Astrocyte of the hippocampus (primary cell): ENCODE measurements at places on chromosomes 3 and 15.
A peak's percentile ranks its signal among the peaks of the same experiment; 100 is the strongest.

DNA sequence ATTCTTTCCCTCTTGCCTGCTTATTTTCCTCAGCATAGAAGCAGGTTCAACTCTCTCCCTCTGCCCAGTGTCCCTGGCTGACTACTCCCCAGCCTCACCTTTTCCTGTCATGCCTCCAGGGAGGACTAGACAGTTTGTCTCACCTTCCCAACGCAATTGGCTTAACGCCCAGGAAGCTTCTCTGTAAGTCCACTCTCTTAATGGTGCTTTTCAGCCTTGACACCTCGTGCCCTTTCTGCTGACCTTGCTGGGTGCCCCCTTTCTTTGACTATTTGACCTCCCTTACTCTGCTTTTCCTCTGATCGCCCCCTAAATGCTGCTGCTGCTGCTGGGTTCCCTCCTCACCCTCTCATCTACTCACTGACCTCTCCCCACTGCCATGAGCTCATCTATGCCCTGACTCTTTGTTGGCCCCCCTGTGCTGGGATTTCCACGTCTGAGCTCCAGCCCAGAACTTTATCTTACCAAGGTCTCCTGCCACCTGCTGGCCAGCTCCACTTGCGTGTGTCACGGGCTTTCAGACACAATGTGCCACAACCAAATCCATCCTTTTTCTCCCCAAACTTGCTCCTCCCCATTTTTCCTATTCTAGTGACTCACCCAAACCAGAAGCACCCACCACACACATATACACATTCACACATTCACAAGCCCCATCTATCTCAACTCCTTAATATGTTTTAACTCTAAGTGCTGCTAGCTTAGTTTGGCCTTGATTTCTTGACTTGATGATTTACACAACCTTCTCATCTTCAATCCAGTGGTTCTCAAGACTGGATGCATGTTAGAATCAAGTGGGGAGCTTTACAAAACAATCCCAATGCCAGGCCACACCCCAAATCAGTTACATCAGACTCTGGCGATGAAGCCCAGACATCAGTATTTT lies 16.6 kb downstream of the EPB42 start:
- DNase-seq = peak; percentile 77

DNA sequence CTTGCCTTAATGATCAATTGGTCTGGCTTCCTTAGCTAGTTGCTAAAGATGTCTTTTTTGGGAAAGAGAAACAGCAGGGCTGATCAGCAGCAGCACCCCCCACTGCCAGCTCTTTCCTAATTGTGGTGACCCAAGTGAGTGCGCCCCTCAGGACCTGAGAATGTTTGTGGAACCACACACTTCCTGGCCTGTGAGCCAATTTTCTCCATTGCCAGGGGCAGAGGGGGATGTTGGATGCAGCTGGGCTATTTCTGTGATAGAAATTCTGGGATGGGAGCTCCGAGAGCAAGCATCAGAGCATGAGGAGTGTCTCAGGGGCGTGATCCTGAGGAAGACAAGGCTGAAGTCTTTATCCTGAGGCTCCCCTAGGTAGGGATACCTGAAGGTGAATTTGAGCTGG lies 66.6 kb downstream of the CLDN11 start:
- DNase-seq = no peak

DNA sequence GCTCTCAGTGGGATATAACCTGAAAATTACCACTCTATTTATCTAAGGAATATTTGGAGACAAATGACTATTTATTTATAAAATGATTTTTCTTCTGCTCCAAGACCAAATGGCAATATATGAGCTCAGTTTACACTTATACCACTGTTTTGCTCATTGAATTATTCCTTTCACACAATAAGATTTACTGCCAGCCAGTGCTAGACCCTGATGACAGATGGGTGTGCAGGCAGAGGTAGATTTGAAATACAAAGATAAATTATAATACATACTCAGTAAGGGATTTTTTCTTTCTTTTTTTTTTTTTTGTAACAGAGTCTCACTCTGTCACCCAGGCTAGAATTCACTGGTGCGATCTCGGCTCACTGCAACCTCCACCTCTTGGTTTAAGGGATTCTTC lies 980.3 kb downstream of the EPHA3 start:
- no peak for DNase-seq

DNA sequence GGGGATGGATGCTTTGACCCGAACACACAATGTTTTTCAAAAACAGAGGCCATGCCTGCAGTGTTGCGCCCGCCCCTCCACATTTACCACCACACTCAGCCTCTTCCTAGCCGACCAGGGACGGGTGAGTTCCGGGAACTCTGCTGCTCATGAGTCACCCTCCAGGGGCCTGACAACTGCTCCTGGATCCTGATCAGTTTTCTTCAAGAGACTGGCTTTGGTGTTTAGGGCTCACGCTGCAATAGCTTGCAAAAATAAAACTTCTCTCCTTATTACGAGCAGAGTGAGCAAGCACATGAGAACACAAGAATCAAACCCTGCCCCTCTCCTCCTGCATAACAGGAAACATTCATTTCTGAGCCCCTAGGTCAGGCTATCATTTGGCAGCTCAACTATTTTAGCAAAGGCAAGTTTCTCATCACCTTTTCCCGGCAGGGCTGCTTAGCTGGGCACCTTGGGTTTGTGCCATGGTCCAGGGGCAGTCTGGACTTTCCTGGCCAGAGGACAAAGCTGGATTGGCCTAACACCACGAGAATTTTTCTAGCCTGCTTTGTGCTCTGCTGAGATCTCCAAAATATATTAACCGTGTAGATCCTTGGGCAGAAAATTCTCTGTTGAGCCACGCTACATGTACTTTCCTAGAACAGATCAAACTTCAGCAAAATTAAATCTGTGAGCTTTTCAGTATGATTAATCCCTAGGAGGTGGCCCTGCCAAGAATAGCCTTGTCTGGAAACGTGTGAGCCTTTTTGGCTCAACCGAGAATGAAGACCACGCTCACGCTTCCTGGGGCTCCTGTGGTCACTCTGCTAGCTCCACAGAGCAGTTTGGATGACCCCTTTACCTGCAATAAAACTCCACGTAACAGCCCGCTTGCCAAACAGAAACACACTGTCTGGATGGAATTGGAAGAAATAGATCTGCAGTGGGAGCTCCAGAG lies 52.7 kb upstream of the SPATA12 start:
- peak; percentile 90 for DNase-seq

DNA sequence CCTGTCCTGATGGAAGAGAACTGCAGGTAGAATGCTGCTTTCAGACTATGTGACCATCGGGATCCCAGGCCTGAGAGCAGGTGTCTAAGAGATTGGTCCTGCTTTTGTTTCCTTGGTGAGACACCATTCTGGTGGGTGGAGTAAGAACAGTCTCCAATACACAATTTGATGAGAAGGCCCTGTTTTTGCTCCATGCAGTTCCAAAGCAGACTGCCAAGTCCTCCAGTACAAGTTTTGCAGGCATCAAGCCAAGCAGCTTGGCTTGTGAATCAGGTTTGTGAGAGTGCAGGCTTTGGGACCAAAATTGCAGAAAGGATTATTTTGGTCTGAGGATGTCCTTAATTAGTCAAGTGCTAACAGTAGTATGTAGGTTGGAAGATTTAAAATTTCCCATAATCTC lies 381.6 kb downstream of the FOXP1 start:
- peak; percentile 84 for DNase-seq

GRCh38 chr15:36785396-36785795 lies 206.0 kb downstream of the CDIN1 start:
- DNase-seq = no peak

GRCh38 chr3:148852271-148852992 lies 12.7 kb upstream of the CPA3 start:
- DNase-seq = no peak

GRCh38 chr3:139481116-139481515 lies 4.8 kb upstream of the RBP2 start:
- peak; percentile 43 for DNase-seq

GRCh38 chr15:74158855-74159650 lies 14.5 kb upstream of the ISLR start:
- DNase-seq = no peak

DNA sequence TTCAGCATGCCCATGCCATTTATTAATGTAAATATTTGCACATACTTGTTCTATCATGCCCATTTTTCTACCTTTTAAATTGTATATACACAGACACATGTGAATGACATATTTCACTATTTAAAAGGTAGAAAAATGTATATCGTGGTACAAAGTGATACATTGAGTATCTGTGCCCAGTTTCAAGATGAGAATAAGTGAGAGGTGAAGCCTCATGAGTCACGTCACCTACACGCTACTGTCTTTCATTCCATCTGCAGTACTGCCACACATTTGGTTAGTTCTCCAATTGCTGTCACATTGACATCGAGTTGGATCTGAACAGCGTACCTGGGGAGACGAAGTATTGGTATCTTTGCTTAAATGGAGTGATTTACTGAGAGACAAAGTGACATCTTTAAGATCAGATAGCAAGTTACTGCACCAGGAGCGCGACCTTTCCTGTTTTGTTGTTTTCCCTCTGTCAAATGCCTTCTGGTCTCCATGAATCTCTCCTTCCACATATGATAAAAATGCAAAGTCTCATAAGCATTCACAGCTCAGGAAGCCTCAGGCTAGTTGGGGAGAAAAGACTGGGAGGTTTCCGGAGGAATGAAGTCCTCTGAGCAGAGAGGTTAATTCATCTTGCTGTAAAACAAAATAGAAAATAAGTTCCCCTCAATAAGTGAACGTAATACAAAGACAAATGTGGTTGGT lies 12.0 kb downstream of the GREM1 start:
- DNase-seq = no peak
